HuH-7 (cell line): ENCODE measurements at places on chromosomes 7 and 10.
A peak's percentile ranks its signal among the peaks of the same experiment; 100 is the strongest.

DNA sequence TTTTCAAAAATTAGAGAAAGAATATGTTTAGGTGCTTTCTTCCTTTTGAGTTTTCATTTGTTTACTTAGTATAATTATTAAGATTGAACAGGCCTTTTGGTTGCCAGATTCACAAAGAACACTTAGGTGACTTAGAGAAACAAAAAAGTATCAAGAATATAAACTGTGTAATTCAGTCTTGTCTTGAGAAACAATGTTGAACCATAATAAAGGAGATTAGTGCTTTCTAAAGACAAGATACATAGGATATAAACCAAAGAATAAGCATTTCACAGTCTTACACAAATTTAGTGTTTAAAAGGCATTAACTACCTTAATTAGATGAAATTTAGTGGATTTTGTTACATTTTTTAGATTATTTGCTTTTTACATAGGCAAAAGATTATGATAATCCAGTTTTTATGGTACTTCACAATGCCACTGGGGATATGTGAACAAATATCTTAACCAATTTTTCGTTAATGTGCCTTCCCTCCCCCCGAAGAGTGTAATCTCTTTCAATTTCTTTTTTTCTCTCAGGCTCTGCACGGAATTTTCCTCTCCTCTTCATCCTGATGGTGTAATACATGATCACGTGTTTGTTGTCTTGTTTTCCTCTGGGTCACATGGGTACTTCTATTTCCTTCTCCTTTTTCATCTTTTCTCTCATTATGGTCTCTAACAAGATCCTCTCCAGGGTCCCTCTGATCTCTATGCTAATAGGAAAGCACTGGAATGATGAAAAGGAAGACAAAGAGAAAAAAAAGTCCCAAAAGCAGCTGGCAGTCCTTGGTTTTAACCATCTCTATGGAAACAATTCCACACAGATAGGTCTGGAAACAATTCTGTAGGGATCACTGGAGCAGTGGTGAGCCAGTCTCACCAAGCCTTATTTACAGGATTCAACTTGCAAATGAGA is 3.7 kb upstream of the HNRNPH3 start:
- peak; percentile 48 for DNase-seq

- peak; percentile 23 for DNase-seq
These were observed 111.5 kb downstream of the NPY start for GRCh38 chr7:24395512-24395911.

DNA sequence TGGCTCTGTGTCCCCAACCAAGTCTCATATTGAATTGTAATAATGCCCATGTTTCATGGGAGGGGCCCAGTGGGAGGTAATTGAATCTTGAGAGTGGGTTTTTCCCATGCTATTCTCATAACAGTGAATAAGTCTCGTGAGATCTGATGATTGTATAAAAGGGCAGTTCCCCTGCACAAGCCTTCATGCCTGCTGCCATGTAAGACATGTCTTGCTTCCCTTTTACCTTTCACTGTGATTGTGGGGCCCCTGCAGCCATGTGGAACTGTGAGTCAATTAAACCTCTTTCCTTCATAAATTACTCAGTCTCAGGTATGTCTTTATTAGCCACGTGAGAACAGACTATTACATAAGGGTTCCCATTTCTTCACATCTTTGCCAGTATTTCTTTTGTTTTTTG is 97.1 kb upstream of the CPXM2 start:
- DNase-seq = no peak

DNA sequence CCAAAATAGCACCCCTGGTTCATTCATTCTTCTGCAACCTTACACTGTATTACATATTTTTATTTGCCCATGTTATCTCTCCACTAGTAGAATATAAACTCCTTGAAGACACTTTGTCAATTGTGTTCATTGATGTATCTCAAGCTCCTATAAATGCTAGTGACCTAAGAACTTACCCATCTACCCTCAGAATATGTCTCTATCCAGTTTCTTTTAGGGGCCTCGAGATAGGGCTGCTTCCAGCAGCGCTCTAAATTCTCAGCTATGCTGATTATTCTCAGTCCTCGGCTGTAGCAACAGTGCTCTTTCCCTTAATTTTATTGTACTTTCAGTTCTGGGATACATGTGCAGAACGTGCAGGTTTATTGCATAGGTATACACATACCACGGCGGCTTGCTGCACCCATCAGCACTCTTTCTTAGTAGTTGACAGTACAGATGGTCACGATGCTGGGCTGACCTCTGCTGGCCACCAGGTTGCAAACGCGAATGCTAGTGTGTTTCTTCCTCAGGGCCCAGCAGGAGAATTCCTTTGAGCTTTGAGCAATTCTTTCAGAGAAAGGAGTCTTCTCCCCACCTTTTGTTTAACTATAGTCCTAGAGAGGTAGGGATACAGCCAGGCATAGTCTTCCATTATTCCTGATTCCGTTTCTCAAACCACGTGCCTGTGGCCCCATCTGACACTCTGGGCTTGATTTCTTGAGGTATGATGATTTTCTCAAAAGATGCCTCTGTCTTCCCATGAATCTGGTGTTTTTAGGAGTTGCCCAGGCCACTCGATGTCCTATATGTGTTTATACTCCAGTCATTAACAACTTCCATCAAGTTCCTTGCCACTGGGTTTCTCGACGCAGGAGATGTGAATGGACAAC is 49.1 kb upstream of the CDC14C start:
- peak; percentile 5 for DNase-seq

DNA sequence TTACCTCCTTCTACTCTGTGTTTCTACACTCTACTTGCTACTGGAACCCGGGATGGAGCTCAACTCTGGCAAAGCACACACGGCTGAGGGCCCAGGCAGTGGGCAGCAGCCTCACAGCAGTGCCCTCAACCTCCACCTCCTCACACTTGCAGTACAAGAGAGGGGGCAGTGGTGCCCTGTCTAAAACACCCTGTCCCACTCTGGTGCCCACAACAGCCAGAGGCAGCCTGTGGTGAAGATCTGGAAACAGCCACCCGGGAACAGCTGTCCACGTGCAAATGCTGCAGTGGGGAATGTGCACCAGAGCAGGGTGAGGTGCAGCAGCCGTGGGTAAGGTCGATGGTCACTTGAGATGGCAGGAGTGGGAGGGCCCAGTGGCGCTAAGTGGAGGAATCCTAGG is 13.7 kb downstream of the MAT1A start:
- DNase-seq = no peak

GRCh38 chr10:96299383-96299782 is 4.9 kb upstream of the DNTT start:
- DNase-seq = no peak

DNA sequence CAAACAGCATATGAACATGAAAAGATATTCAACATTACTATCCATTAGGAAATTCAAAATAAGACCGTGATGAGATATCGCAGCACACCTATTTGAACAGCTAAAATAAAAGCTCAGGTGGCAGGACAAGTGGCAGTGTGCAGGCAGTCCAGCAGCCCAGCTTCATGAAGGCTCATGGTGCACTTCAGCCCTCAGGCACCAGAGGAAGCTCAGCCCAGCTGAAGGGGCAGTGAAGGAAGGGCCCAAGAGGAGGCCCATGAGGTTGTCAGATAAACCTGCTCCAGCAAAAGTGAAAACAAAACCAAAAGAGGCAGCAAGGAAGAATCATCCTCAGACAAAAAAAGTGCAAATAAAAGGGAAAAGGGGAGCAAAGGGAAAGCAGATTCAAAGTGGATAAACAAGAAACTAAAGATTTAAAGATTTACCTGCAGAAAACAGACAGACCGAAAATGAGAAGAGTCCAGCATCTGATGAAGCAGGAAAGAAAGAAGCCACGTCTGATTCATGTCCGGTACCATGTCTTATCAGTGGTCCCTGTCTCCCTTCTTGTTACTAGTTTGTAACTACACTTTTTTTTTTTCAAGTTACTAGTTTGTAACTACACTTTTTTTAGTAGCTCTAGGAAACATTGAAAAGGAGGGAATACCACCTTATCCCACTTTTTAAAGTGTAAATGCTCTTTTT is 15.0 kb upstream of the FAM24B start:
- DNase-seq = no peak

GRCh38 chr10:110711382-110711781 is 67.2 kb downstream of the RBM20 start:
- DNase-seq = no peak

GRCh38 chr7:45189151-45189970 is 31.8 kb downstream of the RAMP3 start:
- DNase-seq = no peak

- DNase-seq = no peak
These were observed 2.1 kb downstream of the FKBP6 start for GRCh38 chr7:73329861-73330581.

GRCh38 chr7:128197989-128198580 is 43.0 kb upstream of the LEP start:
- DNase-seq = no peak

DNA sequence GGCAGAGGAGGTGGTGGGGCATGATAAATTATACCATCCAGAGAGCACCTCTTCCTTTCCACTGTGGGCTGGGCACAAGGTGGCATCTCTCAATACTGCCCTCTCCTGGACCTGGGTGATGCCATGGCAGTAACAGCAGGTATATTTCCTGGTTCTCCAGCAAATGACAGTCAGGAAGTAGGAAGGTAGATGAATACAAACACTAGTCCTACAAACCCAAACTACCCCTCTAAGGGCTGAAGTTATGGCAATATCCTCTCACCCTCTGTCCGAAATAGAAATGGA is 1004.9 kb downstream of the KCNMA1 start:
- DNase-seq = no peak

DNA sequence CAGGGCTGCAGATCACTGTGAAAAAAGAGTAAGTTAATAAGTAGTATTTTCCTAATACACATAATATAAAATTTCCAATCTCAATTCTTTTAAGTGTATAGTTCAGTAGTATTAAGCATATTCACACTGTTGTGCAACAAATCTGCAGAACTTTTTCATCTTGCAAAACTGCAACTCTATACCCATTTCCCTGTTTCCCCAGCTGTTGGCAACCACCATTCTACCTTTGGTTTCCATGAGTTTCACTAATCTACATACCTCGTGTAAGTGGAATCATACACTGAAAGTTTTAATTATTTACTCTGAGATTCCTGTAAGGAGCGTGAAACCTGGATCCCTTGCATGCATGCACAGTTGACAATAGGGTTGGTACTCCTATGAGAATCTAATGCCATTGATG is 155.4 kb downstream of the ZPBP start:
- no peak for DNase-seq

DNA sequence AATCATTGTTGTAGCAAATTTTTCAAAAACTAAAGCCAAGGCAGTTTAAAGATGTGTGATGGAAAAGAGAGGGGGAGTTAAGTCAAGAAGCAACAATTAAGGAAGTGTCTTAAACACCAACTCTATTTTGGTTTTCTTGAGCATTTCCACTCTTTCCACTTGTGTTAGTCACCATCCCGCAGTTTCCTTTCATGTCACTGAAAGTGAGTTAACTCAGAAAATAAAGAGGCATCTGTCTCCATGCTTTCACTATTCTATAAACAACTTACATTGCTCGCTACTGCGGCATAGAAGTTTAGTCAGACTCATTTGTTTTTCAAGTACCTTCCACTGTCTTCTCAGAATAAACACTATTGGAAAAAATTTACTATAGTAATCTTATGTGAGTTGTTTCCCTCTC is 284.9 kb upstream of the SEMA3D start:
- DNase-seq = no peak

DNA sequence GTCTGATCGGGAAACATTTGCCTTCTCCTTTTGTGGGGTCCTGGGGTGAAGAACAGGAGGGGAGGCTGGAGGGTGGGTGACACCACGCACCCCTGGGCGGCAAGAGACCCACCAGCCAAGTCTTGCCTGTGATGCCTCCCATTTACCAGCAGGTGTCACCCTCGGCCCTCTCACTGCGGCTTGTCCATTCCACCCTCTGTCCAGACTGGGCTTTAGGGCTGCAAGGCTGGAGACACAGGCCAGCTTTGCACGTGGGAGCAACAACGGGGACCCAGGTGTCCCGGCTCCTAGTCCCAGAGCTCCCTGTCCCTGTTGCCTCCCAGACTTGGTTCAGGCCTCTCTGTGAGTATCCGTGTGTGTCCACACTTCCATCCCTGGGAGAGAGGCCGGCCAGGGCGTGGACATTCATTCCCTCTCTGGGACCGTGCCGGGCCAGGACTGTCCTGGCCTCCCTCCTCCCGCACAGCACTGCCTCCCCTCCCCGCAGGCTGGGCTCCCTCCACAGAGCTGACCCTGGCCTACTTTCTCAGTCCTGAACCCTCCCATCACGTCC is 36.2 kb upstream of the GTF2IRD1 start:
- DNase-seq = peak; percentile 93

GRCh38 chr10:5840314-5841307 is 27.4 kb upstream of the GDI2 start:
- DNase-seq = peak; percentile 50
